Motor neuron (in vitro differentiated cells): ENCODE measurements at places on chromosomes 7 and 10.

GRCh38 chr10:25999295-25999981 is 65.4 kb downstream of the MYO3A start:
- ATAC-seq: no peak

GRCh38 chr10:33520223-33520622 is 185.8 kb upstream of the NRP1 start:
- ATAC-seq: no peak

DNA sequence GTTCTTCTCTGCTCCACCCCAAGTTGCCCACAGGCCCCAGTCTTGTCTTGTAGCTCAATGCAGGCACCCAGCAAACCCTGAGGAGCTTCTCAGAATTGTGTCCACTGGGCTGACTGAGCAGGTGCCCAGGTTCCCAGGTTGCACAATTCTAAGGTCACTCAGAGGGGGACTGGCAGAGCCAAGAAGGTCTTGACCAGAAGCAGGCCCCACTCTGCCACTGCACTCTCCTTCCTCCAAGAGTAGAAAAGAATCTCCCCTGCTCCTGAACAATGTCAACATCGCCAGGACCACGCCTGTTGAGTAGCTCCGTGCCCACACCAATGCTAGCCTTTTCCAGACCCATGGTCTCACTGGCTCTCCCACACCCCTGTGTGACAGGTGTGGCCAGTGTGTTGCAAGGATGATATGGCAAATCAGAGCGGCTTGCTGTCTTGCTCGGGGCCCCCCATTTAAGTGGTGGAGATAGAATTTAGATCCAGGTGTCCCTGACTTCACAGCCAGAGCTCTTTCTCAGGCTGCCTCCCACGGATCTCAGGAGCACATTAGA is 577 bp downstream of the LRRC18 start:
- ATAC-seq: no peak

DNA sequence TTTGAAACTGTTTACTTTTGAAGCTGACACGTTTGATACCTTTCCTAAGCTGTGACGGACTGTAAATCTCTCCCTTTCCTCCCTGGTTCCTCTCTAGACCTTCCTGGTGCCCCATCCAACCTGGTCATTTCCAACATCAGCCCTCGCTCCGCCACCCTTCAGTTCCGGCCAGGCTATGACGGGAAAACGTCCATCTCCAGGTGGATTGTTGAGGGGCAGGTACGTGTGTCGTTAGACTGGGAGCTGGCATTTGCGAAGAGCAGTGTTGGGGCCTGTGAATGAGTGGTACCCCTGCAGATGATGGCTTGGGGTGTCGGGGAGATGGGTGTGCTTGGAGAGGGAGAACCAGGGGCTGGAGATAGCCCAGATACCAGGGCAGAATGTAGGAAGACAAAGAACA is 602.7 kb upstream of the FOXK1 start:
- ATAC-seq: no peak

GRCh38 chr10:125548878-125549277 is 134.1 kb downstream of the TEX36 start:
- no peak for ATAC-seq

DNA sequence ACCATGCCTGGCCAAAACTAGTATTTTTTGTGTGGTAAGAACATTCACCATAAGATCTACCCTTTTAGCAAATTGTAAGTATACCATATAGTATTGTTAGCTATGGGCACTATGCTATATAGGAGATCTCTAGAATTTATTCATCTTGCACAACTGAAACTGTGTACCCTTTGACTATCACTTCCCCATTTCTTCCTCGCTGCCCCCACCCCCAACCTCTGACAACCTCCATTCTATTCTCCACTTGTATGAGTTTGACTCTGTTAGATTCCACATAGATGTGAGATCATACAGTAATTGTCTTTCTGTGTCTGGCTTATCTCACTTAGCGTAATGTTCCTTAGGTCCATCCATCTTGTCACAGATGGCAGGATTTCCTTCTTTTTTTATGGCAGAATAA is 3.6 kb downstream of the CASP7 start:
- ATAC-seq: no peak

DNA sequence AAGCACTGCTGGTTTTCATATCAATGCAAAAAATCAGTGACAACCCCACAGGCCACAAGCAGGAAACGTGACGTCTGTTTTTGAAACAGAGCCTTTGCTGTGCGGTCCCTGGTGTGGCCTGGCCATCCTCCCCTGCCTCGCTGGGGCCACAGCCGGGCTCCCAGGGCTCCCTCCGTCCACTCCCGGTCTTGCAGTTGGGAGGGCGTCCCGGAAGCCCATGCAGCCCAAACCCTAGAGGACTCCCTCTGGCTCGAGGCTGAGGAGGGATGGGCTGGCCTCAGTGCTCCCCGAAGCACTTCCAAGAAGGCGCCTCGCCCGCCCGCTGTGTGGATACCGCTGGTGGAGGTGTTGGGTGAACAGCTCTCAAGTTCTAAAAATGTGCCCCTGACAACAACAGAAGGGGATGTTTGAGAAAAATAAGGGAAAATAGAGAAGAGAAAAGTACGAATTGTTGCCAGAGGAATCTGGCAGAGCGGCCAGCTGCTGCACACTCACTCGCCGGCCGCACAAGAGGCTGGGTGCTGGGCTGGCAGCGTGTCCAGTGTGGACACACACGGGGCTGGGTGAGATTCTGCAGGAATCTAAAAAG is 73.5 kb downstream of the ZRANB1 start:
- ATAC-seq: no peak

GRCh38 chr7:43698460-43699255 is 30.7 kb downstream of the COA1 start:
- peak; percentile 55 for ATAC-seq

- ATAC-seq: no peak
Observed at GRCh38 chr10:112966194-112966855, 16.3 kb downstream of the TCF7L2 start.

DNA sequence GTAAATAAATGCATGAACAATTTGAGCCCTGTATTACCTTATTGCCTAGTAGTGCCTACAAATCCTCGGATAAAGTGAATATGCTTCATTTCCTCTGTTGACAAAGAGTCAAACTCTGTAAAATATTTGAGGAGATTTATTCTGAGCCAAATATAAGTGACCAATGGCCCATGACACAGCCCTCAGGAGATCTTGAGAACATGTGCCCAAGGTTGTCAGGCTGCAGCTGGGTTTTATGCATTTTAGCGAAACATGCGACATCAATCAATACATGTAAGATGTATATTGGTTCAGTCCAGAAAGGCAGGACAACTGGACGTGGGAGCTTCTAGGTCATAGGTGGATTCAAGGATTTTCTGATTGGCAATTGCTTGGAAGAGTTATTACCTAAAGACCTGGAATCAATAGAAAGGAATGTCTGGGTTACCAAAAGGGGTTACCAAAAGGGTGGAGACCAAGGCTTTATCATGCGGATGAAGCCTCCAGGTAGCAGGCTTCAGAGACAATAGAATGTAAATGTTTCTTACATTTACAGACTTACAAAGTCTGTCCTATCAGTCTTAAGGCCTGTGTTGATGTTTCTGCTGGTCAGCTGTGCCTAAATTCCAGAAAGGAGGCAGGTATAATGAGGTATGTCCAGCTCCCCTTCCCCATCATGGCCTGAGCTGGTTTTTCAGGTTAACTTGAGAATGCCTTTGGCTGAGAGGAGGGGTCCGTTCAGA is 220.1 kb upstream of the FZD1 start:
- no peak for ATAC-seq

DNA sequence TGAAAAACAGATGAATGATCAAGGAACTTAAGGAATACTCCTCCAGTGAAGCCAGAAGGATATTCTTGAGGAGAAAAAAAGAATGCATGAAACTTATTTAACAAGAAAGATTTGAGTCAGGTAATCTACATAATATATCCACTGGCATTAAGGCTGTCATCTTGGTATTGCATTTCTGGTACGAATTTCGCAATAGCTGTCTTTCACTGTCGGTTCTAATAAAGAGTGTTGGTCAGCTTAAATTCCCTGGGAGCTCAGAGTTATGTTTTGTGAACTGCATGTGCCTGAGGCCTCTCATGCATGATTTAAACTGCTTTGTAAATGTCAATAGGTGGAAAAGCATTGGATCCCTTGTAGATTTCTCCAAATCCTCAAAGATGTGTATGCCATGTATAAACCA is 565.3 kb upstream of the GALNT17 start:
- no peak for ATAC-seq

GRCh38 chr10:109701633-109702215 is 221.6 kb downstream of the XPNPEP1 start:
- ATAC-seq: no peak
